Kidney tubule cell (primary cell): ENCODE measurements at places on chromosomes 3 and 15.

DNA sequence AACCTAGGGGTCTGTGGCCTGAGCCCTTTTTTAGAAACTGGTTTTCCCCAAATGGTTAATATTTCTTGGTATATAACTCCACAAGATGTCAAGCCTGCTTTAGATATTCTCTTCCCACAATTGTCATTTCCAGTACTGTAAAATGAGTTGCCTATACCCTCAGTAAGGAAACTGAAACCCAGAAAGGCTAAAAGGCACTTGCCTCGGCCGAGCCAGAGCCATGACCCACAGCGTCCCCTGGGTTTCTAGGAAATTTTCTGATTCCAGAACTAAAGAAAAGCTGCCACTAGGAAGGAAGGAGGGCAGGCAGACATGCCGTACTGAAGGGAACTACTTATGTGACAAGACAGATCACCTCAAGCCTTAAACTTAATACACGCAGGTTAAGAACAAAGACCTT lies 59.1 kb downstream of the ATP8B4 start:
- DNase-seq = no peak

DNA sequence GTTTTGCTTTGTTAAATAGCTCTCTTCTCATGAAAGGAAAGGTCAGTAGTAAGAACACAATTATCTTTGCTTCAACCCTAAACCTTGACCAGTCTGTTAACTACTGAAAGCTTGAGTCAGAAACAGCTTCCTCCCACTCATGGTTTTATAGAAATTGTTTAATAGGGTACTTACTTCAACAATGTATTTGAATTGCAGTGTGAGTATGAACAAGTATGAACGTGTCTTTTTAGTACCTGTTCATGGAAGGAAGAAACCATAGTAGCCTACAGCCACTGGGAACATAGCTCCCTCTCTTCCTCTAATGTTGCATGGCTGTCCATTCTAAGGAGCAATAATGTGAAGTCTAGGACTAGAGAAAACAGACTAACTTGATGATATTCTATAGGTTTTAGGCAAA lies 311.0 kb downstream of the MCTP2 start:
- DNase-seq = no peak

GRCh38 chr15:29046281-29046810 lies 160.6 kb downstream of the APBA2 start:
- DNase-seq = no peak

GRCh38 chr3:153601374-153601853 lies 439.4 kb downstream of the RAP2B start:
- DNase-seq = no peak

GRCh38 chr3:150344079-150344759 lies 63.9 kb upstream of the TSC22D2 start:
- no peak for DNase-seq

DNA sequence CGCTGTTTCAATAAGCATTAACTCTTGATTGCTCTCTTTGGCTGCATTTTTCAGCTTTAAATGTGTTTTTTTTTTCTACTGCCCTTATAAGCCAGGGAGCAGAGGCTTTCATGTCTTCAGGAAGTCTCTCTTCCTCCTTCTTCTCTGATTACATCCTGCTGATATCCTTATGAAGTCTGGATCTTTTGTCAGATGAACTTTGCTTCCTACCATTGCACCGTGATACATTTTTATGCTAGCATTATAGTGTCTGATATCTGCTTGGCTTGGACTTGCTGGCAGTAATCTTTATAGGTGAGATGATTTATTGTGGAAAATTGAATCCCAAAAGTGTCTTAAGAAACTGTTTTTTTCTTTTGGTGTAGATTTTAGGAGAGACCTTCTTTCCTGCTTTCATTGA lies 160.4 kb upstream of the CFAP20DC start:
- no peak for DNase-seq

DNA sequence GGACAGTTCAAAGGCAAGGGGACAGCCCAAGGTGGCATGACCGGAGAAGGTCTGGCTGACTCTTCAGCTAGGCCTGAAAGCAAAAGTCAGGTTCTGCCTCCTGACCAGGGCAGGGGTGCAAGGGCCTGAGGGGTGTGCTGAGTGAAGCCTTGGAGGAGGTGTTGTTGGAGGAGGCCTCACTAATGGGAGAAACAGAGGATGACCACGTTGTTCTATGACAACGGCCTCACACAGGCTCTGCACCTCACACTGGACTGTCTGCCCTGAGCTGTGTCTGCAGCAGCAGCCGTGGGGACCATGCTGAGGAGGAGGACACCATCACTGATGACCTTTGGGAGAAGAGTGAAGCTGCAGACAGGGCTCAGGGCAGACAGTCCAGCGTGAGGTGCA lies 116.9 kb upstream of the ABHD17C start:
- no peak for DNase-seq

- no peak for DNase-seq
These were observed 79.3 kb downstream of the ANO10 start for GRCh38 chr3:43542328-43543043.

DNA sequence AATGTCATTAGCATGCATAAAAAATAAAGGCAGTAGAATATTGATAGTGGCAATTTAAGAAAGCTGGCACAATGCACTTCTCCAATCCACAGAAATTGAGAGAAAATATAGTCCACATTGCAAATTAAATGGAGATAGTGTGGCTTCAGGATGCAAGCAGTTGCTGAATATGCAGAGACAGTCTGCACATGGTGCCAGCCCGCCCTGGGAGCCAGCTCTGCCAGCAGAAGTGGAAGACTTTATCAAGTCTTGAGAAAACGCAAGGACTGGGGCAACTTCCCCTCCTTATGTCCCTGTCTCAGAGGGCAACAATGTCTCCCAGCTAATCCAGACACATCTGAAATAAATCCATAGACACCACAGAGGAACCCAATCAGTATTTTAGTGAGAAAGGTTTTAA lies 57.2 kb downstream of the MB21D2 start:
- no peak for DNase-seq

GRCh38 chr3:49157289-49157688 lies 8.8 kb downstream of the CCDC71 start:
- DNase-seq = peak; percentile 33

DNA sequence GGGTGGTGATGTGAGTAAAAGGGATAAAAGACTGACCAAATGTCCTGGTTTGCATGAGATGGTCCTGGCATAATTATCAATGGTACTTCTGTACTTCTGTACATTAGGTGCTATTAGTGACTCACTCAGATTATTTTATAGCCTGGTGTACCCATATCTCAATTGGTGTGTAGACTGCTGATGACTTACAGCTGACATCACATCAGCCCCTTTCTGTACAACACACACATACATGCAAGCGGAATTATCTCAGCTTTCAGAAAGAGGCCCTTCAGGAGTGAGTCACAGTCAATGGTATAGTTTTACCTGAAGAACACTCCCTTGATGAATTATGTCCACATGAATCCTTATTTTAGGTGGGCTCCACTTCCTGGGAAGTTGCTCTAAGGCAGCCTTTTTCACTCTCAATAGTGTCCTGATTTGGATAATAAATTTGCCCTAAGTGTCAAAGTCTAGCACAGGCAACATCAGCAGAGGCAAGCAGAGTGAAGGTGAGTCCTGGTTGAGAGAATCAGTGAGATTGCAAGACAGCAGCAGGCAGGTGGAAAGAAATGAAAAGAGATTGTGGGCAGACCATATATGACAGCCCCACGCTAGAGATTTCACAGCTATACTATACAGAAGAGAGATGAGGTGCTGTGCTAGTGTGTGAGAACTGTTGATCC lies 137.0 kb downstream of the ZPLD1 start:
- DNase-seq = no peak

- no peak for DNase-seq
These were observed 413.9 kb downstream of the SHQ1 start for GRCh38 chr3:72434296-72434695.

DNA sequence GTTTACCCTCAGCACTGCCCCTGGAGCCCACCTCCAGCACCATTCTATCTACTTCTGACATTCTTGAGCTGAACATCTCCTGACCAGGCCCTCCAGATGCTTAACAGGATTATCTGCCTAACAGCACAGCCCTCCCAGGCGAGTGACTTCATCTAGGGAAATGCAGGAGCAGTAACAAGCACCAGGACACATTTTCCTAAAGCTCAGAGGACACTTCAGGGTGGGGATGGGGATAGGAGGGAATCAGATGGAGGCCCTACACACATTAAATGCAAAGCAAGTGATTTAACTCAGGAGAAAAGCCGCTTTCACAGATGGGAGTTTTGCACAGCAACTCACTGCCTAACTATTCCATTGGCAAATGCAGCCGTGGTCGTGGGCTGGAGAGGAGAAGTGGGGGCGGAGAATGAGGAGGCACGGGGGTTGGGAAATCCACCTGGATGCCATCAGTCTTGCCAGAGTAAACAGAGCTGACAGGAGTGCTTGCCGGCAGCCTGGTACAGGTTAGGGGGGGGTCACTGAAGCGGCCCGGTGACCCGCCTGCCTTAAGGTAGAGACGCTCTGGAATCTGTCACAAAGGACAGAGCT lies 21.3 kb upstream of the BNC1 start:
- DNase-seq = peak; percentile 72

DNA sequence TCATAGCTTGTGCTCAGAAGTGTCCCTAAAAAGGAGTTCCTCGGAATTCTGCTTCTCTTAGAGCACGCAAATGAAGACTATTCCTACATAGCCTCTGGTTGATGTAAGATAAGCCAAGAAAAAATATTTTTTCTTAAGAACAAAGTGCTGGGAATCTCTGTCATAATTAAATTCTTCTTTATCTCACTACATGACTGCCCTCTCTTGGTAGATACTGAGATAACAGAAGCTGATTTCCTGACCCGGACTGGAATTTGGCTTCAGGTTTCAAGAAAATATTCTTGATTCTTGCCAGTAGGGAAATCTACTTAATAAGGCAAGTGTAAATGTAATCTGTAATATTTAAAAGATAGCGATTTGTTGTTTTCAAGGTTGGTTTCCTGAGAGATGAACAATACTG lies 31.3 kb upstream of the SETMAR start:
- DNase-seq = peak; percentile 43

DNA sequence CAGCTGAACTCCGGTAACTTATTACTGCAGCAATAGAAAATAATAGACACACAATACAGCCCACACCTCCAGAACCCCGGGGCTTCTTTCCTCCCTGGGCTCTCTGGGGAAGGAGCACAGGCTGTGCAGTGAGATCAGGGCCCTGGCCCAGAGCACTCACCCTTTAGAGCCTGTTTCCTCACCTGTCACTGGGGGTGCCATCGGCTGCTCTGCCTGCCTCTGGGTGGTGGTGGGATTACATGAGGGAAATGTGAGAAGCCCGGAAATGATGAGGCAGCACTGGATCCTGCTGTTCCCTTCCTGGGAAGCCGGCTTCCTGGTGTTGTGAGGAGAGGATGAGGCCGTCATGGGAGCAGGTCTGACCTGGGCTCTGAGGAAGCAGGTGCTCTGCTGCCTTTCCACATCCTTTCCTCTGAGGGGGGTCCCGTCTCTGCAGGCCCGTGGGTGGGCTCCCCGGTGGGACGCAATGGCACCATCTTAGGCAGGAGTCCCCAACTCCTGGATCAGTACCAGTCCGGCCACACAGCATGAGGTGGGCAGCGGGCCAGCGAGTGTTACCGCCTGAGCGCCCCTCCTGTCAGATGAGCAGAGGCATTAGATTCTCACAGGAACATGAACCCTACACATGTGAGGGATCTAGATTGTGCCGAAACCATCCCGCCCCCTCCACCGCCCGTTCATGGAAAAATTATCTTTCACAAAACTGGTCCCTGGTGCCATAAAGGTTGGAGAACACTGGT lies 220.9 kb upstream of the CTDSPL start:
- DNase-seq = no peak

DNA sequence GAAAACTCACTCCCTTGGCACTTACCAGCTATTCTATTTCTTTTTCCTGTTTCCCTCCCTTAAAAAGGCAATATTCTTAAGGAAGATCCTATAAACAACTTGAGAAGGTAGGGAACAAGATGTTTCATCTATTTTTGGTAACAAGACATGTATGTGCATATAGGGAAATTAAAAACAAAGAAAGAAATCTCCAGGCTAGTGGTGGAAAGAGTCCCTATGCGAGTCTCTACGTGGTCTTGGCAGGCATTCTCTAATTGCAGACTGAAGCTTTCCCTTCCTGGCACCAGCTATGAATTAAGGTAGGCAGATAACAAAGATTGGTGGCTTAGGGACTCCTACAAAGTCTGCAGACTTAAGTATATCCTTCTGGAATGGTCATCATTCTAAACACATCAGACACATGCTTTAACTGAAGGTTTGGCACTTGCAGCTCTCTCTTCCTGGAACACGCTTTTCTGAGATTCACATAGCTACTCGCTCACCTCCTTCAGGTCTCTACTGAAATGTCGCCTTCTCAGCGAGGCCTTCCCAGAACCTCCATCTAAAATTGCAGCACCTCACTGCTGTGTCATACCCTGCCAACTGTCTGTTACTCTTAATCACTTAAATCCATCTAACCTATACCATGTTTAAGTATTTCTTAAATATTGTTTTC lies 336.0 kb downstream of the VGLL3 start:
- DNase-seq = no peak

DNA sequence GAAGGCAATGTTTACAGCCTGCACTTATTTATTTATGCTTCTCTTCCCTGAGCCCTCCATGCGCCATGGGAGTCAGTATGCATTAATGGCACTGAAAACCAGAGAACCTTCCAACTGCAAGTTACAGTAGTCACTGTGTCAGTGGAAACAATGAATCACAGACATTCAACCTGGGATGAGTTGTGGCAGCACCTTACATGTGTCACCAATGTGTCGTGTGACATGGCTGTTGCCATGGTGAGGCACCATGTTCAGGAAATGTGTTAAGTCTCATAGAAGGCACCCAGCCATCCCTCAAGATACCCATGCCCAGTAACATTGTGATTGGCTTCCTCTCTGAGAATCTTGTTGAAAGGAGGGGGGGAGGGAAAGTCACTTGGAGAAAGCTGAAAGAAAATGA lies 105.0 kb downstream of the FOXP1 start:
- peak; percentile 87 for DNase-seq

- DNase-seq = no peak
These were observed 64.3 kb downstream of the CMTM8 start for GRCh38 chr3:32302601-32303398.

- DNase-seq = no peak
These were observed 21.9 kb downstream of the SLCO2A1 start for GRCh38 chr3:134007819-134008218.

DNA sequence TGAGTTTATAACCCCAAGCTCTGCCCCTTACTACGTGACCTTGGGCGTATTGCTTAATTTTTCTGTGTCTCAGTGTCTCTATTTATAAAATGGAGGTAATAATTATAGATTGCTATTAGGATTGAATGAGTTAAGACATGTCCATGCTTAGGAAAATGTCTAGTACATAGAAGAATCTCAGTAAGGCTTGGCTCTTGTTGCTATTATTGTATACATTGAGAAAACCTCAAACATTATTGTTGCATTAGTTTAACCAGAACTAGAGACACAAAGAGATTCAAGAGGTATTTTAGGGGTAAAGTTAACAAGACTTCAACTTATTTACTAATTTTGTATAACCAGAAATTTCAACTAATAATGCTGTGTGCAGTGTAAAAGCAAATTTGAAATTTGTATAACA lies 66.7 kb downstream of the MEF2A start:
- DNase-seq = no peak

DNA sequence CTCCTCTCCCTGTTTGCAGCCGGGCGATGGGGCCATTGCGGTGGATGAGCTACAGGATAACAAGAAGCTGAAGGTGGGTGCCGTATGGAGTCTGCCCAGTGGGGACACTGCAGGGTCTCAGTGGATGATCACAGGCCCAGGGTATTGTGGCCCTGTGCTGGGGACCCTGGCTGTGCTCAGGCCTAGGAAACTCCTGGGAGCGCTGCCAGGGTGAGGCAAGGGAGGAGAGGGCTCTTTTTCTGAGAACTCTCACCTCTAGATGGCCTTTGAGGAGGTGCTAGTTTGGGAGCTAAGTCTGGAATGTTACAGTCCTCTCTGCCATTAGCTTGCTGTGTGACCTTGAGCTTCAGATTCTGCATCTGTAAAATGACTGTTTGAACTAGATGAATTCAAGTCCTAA lies 16.4 kb downstream of the SLC24A1 start:
- no peak for DNase-seq
